ENCODE measurements at places on chromosomes 1 and 21.
A peak's percentile ranks its signal among the peaks of the same experiment; 100 is the strongest.

- ATAC-seq: peak; percentile 53
These were observed 77.0 kb downstream of the MORN1 start for GRCh38 chr1:2314273-2314802.

GRCh38 chr1:117013309-117013858, 11.8 kb downstream of the CD101 start:
- no peak for ATAC-seq

GRCh38 chr1:59605184-59605583, 209.6 kb upstream of the HOOK1 start:
- no peak for ATAC-seq

DNA sequence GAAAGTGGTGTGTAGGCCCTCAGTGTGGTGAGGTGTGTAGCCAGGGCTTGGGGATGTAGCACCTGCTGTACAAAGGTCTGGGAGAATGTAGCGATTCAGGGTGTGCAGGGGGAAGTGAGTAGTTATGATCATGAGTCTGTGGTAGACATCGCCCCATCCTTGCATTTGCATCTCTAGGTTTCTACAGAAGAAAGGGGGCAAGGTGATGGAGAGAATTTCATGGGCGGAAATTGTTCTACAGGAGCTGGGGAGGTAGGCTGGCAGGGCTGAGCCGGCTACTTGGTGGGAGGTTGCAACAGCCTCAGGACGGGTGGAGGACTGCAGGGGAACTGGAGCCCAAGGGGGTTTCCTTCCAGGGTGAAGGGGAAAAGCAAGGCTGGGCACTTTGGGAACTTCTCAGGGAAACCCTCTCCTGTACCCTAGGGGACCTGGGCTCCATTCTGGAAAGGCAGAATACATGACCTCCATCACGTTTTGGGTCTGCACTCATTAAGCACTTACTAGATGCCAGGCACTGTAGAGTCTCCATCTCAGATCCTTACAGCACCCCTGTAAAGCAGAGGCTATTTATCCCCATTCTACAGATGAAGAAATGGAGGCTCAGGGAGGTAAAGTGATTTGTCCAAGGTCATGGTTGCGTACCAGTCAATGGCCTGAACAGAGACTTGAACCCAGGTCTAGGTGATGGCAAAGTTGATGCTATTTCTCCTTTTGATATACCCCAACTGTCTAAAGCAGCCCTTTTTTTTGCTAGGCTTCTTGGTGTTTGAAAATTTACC, 14.5 kb upstream of the TNFRSF1B start:
- no peak for ATAC-seq

- peak; percentile 92 for ATAC-seq
These were observed 109.8 kb downstream of the MAST2 start for GRCh38 chr1:45913183-45913683.

Data from SK-N-SH treated with all-trans-retinoic acid at 6 μM for 48 hours (cell line).